Activated CD4-positive, alpha-beta T cell treated with anti-CD3 and anti-CD28 coated beads, Interleukin-2, Interleukin-6, amounts not matched to agents 100 ng/mL and 50 ng/mL, durations not matched to agents 16 hours and 8 hours (primary cell): ENCODE measurements at places on chromosomes 13 and 19.
A peak's percentile ranks its signal among the peaks of the same experiment; 100 is the strongest.

- no peak for DNase-seq
Observed at GRCh38 chr13:31850041-31850555, 110.8 kb downstream of the RXFP2 start.

GRCh38 chr13:97914540-97914939, 38.9 kb upstream of the IPO5 start:
- no peak for DNase-seq

DNA sequence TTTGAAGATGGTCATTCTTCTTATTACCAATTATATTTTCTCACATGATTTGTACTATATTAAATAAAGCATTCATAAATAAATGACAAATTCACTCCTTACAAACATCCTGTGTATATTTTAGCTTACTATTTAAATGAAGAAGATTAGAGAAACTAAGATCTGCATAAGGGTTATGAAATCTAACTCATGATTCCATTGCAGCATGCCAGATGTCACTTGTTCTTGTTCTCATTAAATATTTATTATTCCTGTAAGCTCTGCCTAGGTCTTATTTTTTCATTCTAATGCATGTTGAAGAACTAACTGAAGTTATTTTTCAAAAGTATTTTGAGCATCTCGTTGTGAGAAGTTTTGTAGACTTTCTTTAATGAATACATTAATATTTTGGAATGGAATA, 18.3 kb downstream of the NUP58 start:
- DNase-seq: no peak

DNA sequence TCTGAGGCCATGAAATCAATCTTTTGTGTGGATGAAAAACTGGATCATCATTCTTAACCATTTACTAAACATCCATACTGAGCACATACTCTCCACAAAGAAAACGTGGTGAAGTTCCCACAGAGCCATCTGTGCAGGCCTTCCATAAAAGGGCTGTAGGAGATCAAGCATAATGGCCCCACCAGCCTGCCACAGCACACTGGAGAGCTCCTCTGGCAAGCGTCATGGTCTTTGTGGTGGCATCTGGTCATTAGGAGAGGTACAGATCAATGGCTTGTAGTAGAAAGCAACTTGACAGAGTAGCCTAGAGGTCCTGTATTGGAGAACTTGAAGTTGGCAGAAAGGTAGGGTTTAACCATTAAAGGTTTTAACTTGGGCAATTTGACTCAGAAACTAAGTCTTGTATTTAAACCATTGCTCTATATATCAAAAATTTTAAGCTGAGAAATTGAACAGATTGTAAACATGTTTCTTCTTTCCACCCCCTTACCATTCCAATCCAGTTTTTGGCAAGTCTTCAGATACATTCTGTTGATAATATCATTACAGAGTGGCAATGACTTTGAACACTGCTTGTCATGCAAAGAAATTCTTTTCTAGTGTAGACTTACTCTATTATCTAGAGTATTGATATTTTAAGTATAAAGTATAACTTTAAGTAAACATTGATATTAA, 128.3 kb downstream of the LMO7 start:
- DNase-seq: no peak

DNA sequence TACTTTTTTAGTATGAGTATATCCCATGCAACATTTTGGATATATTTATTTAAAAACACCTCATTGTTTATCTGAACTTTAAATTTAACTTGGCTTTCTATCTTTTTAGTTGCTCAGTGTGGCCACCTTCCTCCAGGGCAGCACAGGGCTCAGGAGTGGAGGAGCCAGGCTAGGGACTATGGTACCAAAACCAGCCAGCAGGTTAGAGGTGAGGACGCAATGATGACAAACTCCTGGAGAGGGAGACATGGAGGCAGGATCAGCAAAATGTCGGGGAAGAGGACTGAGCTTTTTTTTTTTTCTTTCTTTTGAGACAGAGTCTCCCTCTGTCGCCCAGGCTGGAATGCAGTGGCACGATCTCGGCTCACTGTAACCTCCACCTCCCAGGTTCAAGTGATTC, 29.6 kb upstream of the CALM3 start:
- peak; percentile 9 for DNase-seq

DNA sequence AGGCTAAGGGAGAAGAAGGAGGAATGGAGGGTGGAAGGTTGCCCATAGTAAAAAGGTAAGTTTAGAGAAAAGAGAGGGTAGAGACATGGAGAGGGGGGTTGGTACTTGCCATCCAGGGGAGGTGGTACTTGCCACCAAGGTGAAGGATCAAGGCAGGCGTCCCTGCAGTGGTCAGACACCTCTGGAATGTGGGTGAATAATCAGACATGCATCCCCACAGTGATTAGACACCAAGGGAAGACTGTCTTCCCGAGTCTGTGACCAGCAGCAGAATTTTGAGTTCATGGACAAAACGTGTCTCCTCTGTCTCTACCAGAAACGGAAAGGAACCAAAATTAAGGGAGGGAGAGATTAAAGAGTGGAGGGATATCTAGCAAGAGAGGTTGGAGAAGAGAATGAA, 27.1 kb upstream of the IGFL1 start:
- DNase-seq: no peak

DNA sequence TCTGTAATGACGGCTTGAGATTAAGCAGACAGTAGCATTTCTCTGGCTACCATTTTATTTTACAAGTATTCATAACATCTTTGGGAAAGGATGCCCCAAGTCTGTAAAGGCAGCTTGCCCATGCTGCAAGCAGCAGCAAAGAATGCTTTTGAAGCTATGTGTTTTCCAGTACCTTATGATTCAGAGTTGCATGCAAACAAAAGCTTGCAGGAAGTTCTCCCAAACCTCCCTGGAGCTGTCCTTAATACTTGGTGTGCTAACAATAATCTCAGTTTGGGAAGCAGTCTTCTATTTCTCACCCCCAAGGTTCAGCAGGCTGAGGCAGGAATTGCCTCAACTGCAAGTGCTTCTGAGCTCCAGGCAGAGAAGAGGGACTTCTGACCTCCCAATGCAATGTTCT, 60.8 kb downstream of the CCNA1 start:
- DNase-seq: no peak

DNA sequence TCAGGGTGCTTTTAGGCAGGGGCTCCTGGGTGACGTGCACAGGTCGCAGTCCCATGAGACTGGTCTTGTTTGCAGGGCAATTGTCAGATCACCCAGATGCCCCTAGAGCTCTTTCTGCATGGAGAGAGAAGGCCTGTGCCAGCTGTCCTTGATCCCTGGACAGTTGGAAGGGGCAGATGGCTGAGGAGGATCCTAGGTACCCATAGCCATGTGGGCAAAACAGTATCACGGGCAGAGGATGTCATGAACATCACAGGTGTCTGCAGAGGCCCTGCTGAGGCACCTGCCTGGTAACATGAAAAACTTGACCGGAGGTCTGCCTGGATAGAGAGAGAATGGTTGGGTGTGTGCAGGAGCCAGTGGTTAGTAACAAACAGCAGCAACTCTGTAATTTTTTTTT, 99.3 kb downstream of the ZNF536 start:
- no peak for DNase-seq

DNA sequence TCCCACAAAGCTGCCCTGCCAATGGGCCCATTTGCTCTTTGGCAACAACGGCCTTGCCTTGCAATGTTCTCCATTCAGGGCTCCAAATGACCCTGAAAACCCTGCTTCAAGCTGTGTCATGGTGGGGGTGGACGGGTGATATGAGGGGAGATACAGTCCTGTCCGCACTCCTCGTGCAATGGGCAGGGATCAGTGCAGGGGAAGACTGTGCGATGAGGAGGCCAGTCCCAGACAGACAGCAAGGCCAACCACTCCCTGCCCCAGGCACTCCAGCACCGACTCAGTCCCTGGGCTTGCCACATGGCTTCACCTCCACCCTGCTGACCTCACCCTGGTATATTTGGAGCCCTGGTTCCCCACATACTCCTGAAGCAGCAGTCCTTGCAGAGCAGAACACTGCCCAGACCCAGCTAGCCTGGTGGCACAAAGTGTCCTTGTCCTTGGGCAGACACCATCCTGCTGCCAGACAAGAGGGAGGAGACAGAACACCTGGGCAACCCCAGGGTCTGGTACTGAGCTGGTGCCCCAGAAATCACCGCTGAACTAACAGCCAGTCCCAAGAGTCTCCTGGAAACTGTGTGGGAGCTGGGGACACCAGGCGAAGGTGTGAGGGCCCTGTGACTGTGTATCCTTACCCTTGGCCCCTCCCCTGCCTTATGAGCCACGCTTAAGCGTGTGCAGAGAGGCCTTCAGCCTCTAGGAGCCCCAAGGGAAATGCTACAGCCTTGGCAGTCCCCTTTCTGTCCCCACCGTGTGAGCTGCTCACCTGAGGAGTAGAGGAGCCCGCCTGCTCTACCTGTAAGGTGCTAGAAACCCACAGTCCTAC, 9.1 kb upstream of the SLC35E1 start:
- no peak for DNase-seq

DNA sequence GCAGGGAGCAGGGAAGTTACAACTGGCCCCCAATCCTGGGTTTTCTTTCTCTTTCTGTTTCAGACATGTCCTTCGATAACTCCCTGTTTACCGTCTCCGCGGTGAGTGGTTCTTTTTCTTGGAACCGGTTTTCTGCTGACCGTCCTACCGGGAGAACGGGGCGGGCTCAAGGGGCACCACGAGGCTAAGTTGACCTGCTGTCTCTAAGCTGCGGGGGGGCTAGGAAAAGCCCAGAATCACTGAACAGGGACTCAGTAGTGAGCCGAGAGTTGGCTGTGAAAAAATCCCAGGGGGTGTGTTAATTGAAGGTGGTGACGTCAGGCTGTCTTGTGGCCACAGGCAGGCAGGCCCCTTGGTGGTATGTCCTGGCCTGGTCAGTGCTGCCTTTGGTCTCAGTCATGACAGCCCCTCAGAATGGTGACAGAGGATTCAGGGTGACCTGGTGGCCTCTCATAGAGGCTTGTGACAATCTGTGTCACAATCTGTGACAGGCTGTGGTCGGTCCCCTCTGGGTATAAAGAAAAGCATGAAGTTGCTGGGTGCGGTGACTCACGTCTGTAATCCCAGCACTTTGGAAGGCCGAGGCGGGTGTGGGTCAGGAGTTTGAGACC, 8.1 kb upstream of the CARM1 start:
- DNase-seq: no peak

- no peak for DNase-seq
Observed at GRCh38 chr13:80515296-80515695, 174.4 kb upstream of the SPRY2 start.

GRCh38 chr19:19527371-19527656, 1.4 kb upstream of the YJEFN3 start:
- no peak for DNase-seq

- DNase-seq: no peak
Observed at GRCh38 chr19:9836021-9836420, 903 bp downstream of the PIN1 start.

- DNase-seq: peak; percentile 98
Observed at GRCh38 chr19:38315657-38316476, at the start of gene YIF1B. TSS of gene YIF1B (minus strand) at chr19:38315947. CDS start at chr19:38315917, 30 bp downstream.

DNA sequence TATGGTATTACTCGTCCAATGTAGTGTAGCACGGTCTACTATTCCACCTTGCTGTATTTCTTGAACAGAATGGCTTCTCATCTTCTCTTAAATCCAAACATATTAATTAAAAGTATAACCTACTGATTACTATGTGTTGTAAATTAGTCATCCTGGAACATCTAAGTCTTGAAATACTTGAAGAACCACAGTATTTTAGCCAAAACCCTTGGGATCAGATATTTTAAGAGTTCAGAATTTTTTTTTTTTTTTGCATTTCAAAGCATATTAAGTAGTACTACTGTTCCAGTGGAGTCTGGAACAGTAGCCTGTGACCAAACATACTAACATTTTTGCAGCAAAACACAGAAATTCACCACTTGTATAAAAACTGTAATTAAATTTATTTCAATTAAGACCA, 30.1 kb downstream of the ZC3H13 start:
- DNase-seq: no peak

DNA sequence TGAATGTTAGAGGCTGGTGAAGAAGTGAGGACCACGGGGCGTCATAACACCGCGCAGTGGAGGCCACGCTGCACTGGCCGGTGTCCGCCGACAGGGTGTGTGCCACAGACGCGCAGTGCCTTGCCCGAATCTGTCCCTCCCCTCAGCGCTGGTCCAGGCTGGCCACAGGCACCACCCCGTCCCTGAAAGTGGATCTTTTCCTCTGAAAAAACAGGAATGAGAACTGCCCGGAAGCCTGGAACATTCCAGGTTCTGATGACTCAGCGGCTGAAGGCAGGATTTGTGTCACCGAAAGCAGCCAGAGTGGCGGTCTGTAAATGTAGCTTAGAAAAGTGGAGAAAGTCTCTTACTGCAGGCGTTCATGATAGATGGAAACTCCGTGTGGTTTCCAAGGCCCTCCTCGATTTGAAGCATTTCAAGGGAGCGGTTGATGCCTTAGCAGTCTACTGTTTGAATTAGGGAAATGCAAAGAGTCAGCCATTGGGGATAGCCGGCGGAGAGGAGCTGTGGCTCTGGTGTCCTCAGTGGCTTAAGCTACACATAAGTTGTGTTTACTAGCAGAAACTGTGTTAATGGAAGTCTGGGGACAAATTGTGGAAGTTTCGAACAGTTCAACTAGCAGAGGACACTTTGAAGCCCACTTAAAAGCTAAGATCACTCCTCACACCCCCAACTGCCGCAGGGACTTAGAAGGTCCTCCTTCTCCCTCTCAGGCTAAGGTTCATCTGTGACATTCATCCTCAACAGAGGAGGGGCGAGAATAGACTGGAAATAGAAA, 70.8 kb downstream of the NUFIP1 start:
- peak; percentile 86 for DNase-seq

DNA sequence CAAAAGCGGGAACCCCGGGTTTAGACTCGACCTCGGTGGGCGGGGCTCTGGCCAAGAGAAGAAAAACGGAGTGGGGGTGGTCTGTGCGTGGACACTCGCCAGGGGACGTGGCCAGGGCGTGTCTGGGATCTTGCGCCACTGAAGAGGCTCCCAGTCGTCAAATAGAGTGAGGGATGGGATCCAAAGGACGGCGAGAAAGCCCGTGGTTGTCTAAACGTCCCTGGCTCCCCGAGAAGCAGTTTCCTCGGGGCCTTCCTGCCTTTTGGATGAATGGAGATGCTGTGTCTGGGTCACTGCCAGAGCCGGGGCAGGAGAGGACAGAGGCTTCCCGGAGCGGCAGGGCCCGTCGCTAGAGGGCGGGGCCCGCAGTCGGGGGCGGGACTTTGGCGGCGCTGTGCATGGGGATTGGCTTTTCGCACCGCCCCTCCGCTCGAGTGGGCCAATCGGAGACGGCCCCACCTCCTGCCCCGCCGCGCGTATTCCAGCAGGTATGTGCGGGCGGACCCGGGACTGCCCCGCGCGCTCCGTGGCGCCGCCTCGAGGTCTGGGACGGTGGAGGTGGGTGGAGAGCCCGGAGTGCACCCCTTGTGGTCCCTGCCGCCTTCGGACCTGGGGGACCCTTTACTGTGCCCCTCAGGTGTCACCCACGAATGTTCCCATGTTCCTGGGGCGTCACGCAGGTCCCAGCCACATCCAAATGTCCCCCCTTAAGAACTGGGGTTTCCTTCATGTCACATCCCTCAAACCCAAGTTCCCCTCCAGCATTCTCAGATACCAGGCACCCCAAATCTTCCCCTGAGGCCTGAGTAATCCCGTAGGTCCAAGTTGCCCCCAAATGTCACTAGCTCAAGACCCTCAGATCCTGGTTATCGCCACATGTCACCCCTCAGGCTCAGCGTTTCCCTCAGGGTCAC, 38.3 kb downstream of the ZSWIM4 start:
- peak; percentile 94 for DNase-seq
